ENCODE measurements at places on chromosomes 13 and 19. TPM values are rescaled to one million over a fixed set of nuclear protein-coding genes. Genes with fewer than 3 reads are reported as not detected.

GRCh38 chr13:72514146-72514545 lies 213.3 kb downstream of the MZT1 start:
- H3K36me3 ChIP-seq, result no peaks in the 10 kb centered on the region
- DNase-seq, result no peak
- H3K4me1 ChIP-seq, result no peaks in the 10 kb centered on the region
- peaks cover 40% of the 10 kb centered on the region for H3K27me3 ChIP-seq

Gene CNN1
- not detected for total RNA-seq

DNA sequence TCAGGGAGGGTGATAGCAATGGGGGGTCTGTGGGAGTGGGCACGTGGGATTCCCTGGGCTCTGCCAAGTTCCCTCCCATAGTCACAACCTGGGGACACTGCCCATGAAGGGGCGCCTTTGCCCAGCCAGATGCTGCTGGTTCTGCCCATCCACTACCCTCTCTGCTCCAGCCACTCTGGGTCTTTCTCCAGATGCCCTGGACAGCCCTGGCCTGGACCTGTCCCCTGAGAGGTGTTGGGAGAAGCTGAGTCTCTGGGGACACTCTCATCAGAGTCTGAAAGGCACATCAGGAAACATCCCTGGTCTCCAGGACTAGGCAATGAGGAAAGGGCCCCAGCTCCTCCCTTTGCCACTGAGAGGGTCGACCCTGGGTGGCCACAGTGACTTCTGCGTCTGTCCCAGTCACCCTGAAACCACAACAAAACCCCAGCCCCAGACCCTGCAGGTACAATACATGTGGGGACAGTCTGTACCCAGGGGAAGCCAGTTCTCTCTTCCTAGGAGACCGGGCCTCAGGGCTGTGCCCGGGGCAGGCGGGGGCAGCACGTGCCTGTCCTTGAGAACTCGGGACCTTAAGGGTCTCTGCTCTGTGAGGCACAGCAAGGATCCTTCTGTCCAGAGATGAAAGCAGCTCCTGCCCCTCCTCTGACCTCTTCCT lies 9.3 kb upstream of the CEACAM7 start:
- no peak overlapping the region for H3K4me3 ChIP-seq
- no peaks in the 10 kb centered on the region for H3K4me1 ChIP-seq
- H3K36me3 ChIP-seq, result no peaks in the 10 kb centered on the region
- H3K27ac ChIP-seq, result no peak overlapping the region

DNA sequence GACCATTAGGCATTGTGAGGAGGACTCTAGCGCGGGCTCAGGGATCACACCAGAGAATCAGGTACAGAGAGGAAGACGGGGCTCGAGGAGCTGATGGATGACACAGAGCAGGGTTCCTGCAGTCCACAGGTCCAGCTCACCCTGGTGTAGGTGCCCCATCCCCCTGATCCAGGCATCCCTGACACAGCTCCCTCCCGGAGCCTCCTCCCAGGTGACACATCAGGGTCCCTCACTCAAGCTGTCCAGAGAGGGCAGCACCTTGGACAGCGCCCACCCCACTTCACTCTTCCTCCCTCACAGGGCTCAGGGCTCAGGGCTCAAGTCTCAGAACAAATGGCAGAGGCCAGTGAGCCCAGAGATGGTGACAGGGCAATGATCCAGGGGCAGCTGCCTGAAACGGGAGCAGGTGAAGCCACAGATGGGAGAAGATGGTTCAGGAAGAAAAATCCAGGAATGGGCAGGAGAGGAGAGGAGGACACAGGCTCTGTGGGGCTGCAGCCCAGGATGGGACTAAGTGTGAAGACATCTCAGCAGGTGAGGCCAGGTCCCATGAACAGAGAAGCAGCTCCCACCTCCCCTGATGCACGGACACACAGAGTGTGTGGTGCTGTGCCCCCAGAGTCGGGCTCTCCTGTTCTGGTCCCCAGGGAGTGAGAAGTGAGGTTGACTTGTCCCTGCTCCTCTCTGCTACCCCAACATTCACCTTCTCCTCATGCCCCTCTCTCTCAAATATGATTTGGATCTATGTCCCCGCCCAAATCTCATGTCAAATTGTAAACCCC lies 2.8 kb upstream of the CEACAM5 start:
- no peaks in the 10 kb centered on the region for H3K4me1 ChIP-seq
- no peaks in the 10 kb centered on the region for H3K36me3 ChIP-seq
- no peak overlapping the region for H3K4me3 ChIP-seq
- H3K27me3 ChIP-seq, result peaks cover 80% of the 10 kb centered on the region
- no peak overlapping the region for H3K27ac ChIP-seq

DNA sequence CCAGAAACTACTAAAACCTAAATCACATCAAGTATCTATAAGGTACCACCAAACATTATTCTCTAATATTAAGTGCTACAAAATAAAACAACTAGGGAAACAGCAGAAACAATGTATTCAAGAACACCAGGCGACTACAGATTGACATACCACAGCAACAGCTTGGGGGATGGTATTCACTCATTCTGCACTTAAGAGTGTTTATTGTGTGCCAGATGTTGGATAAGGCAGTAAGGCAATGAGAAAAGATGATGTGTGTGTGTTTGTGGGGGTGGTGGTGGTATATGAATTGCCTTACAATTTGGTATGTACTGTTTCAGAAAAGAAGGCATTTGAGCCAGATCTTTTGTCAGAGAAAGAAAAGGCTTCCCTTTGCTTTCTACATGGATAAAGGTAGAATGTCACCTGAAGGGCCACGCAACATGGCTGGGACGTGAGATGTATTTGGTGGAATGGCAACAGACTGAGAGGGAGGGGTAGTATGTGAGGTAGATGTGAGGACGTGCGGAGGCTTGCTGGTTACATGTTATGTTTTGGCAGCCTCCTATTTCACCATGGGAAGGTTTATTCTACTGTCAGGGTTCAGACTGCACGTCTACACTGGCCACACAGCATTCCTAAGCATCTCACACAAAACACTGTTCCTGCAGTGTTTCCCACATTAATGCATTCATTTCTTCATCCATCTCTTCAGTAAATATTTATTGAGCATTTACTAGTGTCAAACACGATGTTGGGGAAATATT lies 300.7 kb downstream of the KLF12 start:
- no peak for DNase-seq
- no peaks in the 10 kb centered on the region for H3K36me3 ChIP-seq
- no peak overlapping the region for H3K4me3 ChIP-seq
- peaks cover 5% of the 10 kb centered on the region for H3K4me1 ChIP-seq
- H3K27ac ChIP-seq, result no peak overlapping the region

DNA sequence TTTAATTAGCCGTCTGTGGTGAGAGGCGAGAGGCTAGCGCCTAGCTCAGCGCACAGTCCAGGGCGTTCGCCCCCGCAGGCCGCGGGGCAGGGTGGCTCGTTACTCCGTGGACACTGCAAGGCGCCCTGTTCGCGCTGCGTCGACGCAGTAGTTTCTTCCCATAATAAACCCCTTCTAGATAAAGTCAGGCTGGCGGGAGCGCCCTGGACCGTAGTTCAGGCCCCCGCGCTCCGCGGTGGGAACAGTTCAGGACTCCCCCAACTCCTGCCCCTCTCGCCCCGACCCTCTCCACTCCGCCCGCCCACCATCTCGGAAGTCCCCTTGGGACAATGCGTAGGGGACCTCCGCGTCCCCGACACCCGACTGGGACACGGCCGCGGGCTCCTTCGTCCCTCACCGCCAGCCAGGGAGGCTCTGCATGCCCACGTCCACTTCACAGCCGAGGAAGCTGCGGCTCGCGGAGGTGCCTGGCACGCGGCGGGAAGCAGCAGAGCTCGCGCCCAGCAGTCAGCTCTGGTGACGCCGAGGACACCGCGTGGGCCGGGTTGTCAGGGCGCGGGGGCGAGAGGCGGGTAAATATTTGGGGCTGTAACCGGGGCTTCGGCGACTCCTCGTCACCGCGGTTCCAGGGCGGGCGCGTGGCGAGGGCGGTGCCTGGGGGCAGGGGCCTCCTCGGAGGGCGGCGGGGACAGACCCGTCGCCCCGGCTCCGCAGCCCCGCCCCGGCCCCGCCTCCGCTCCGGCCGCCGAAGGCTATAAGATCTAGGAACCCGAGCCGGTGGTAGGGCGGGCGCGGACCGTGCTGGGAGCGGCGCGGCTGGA lies at the start of gene RGCC:
RGCC (plus strand) TSS at position 783 of the 821 bp plus-strand sequence. CDS start 158 bp downstream, outside the sequence.
- peak; percentile 48 for DNase-seq
- peak within 1 kb of the TSS; percentile 67 for H3K4me3 ChIP-seq
- no peaks in the 10 kb centered on the region for H3K27me3 ChIP-seq
- no peaks in the 10 kb centered on the region for H3K36me3 ChIP-seq

Gene C19orf81
- total RNA-seq, result not detected

- no peak overlapping the region for H3K27ac ChIP-seq
- H3K4me3 ChIP-seq, result no peak overlapping the region
- no peaks in the 10 kb centered on the region for H3K36me3 ChIP-seq
- no peak for DNase-seq
- no peaks in the 10 kb centered on the region for H3K4me1 ChIP-seq
Measured at GRCh38 chr13:46202188-46202795, 9.4 kb upstream of the LRRC63 start.

DNA sequence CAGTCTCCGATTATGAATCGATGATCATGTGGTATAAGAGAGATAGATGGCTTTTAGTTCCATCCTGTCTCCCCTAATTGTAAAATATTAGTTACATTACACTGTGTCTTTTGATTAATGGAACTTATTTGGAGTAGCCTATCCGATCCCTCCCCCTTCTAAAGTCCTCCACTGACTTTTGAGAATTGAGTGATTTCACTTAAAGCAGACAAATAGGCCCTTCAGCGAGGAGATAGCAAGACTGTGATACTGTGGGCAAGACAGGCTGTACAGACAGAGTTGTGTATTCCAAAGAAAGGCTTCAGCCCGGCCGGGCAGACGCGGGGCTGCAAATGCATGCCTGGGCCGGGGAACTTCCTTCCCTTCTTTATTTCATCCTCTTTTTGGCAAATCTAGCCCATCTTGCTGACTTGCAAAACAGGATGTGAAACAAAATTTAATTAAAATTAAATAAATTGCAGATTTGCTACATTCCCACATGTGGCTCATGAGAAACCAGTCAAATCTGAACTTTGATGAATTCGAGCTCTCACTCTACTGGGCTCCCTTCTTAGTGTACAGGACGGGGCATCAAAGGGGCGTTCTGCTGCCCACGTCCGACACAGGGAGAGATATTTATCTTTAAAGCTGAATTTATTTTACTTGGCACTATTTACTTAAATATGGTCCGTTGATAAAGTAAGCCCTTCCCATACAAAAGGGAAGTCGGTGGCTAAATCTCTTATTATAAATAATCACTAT lies 314.8 kb downstream of the ZNF536 start:
- H3K27ac ChIP-seq, result no peak overlapping the region
- H3K36me3 ChIP-seq, result no peaks in the 10 kb centered on the region
- no peaks in the 10 kb centered on the region for H3K4me1 ChIP-seq
- no peak overlapping the region for H3K4me3 ChIP-seq
- no peak for DNase-seq

- H3K4me1 ChIP-seq, result no peaks in the 10 kb centered on the region
- no peaks in the 10 kb centered on the region for H3K27me3 ChIP-seq
- no peak overlapping the region for H3K4me3 ChIP-seq
- H3K36me3 ChIP-seq, result peaks cover 6% of the 10 kb centered on the region
Measured at GRCh38 chr19:40033989-40034560, 22.0 kb downstream of the ZNF780B start.

GRCh38 chr13:94259984-94260383 lies 219.5 kb downstream of the DCT start:
- no peaks in the 10 kb centered on the region for H3K4me1 ChIP-seq
- H3K27me3 ChIP-seq, result no peaks in the 10 kb centered on the region
- no peak for DNase-seq
- no peaks in the 10 kb centered on the region for H3K36me3 ChIP-seq
- H3K4me3 ChIP-seq, result no peak overlapping the region

Gene CALR
- total RNA-seq, result 1,042 TPM

Gene C19orf85
- total RNA-seq, result 0.23 TPM

DNA sequence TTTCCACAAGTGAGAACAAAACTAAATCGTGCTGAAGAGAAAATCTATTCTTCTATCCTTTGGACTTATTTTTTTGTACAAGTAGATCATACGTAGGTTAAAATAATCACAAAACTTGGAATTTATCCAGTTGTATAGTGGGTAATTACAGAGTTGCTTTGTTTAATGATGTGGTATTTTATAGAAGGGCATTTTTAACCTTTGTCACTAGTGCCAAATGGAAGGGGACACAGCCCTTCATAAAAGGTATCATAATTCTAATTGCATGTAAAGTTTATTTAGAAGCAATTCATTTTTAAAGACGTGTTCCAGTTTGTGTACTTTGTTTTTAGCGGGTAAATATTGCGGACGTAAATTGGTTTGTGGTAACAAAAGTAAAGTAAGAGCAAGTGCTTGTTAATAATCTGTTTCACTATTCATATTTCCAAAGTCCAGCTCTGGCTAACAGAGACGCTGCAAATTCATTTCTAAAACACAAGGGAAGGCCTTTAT lies 99.5 kb downstream of the ERCC5 start:
- H3K4me3 ChIP-seq, result no peak overlapping the region
- no peaks in the 10 kb centered on the region for H3K4me1 ChIP-seq
- no peaks in the 10 kb centered on the region for H3K27me3 ChIP-seq
- H3K27ac ChIP-seq, result no peak overlapping the region

DNA sequence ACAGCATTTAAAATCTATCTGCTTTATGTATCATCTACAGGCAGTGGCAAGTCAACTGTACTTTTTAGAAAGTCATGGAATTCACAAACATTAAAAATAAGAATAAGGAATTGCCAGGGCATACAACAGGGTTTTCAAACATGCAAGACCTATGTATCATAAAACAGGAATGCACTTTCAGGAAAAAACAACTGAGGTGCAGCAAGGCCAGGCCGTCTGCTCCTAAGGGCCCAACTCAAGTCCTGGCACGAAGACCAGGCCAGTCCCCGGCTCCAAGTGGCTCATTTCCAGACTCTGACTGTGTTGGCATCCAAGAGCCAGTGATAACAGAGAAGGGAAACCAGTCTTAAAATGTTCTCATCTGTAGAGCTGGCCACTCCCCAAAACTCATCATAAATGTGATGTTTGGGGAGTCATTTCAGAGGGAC lies 7.1 kb downstream of the RFX2 start:
- DNase-seq, result peak; percentile 98
- H3K4me1 ChIP-seq, result peaks cover 60% of the 10 kb centered on the region
- peaks cover 6% of the 10 kb centered on the region for H3K36me3 ChIP-seq
- peak overlapping the region; percentile 97 for H3K27ac ChIP-seq

DNA sequence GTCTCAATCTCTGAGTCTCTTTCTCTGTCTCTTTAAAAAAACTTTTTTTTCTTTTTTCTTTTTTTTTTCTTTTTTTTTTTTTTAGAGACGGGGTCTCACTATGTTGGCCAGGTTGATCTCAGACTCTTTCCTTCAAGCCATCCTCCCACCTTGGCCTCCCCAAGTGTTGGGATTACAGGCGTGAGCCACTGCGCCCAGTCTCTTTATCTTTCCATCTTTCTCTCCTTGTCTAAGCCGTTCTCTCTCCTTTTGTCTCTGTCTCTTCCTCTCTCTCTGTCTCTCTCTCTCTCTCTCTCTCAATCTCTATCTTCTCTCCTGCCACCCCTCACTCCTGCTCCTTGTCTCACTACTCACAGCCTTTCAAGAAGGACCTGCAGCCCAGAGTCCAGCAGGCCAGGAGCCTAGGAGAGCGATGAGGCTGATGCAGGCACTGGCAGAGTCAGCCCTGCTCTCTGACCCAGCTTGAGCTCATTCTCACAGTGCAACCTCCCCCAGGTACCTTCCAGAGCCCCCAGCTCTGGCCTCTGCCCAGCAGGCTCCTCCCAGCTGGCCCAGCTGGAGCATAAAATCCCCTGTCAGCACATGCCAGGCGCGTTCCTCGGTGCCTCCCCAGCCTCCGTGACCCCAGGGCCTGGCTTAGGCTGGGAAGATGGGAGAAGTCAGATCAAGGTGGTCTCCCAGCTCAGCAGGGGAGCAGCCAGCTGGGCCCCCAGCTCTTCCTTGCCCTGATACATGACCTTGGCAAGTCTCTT lies at the start of gene NPHS1:
NPHS1 (minus strand) TSS at position 476 of the 752 bp plus-strand sequence. CDS start 667 bp downstream, outside the sequence.
- peaks cover 59% of the 10 kb centered on the region for H3K27me3 ChIP-seq
- no peaks in the 10 kb centered on the region for H3K36me3 ChIP-seq
- no peaks in the 10 kb centered on the region for H3K4me1 ChIP-seq
- H3K4me3 ChIP-seq, result no peak within 1 kb of the TSS
- no peak for DNase-seq
- no peak within 1 kb of the TSS for H3K27ac ChIP-seq

Gene ZSCAN1
- not detected for total RNA-seq

Gene LYPD3
- total RNA-seq, result 3.1 TPM

Gene FARP1
- total RNA-seq, result 20.7 TPM
